ENCODE measurements at places on chromosomes 12 and 14.

DNA sequence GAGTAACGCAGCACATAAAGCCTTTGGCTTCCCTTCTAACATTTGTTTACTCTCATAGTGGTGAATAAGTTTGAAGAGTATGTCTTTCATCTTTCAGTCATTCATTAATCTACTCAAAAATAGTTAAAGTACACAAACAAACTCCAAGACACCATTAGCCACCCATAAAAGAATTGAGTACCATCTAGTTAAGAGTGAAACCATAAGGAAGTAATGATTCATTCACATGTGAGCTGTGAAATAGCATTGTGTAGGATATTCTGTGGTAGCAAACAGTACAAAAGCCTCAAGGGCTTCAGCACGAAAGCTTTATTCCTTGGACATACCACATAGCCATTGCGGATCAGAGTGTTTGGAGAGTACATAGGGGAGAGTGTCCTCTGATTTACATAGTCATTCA is 13.9 kb downstream of the SYT1 start:
- no peak for DNase-seq

- no peak for DNase-seq
These were observed 466.9 kb downstream of the FUT8 start for GRCh38 chr14:65879248-65880009.

DNA sequence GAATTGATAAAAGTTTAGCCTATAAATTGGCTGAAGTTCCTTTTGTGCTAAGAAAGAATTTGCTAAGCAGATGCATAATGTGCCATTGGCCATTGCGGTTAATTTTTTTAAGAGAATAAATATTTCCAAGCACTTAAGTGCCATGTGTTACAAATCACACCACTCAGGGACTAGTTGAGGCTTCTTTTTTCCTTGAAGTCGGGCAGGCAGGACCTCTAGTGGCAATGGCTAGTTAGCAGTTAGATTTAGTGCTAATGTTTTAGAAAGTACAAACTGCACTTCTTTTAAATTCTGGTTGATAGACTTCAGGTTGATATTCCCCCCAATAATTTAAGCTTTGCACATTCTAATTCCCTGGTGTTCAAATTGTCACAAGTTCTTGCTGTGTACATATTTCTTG is 294.3 kb downstream of the APAF1 start:
- no peak for DNase-seq

- DNase-seq, result no peak
These were observed 645 bp downstream of the FOXA1 start for GRCh38 chr14:37594238-37594970.

Measured in caudate nucleus (tissue), 63 donors.